ENCODE measurements at places on chromosomes 4 and X. TPM values are rescaled to one million over a fixed set of nuclear protein-coding genes. Genes with fewer than 3 reads are reported as not detected.

DNA sequence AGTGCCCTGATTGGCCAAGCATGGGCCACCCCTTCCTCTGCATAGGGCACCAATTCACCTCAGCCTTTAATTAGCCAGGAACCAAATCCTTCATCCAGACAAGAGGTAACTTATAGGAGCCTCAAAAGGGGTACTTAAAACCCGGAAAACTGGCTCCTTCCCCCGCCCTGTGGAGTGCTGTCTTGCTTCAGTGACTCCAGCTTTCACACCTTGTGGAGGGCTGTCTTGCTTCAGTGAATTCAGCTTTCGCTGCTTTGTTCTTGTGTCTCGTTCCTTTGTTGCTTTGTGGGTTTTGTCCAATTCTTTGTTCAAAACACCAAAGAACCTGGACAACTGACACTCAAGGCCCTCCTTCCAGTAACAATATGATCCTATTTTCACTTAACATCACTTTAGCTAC, 82.2 kb upstream of the FRG1 start:
- DNase-seq: no peak

- no peak for DNase-seq
Measured at GRCh38 chrX:153318811-153319210, 2.8 kb downstream of the PNMA6F start.

DNA sequence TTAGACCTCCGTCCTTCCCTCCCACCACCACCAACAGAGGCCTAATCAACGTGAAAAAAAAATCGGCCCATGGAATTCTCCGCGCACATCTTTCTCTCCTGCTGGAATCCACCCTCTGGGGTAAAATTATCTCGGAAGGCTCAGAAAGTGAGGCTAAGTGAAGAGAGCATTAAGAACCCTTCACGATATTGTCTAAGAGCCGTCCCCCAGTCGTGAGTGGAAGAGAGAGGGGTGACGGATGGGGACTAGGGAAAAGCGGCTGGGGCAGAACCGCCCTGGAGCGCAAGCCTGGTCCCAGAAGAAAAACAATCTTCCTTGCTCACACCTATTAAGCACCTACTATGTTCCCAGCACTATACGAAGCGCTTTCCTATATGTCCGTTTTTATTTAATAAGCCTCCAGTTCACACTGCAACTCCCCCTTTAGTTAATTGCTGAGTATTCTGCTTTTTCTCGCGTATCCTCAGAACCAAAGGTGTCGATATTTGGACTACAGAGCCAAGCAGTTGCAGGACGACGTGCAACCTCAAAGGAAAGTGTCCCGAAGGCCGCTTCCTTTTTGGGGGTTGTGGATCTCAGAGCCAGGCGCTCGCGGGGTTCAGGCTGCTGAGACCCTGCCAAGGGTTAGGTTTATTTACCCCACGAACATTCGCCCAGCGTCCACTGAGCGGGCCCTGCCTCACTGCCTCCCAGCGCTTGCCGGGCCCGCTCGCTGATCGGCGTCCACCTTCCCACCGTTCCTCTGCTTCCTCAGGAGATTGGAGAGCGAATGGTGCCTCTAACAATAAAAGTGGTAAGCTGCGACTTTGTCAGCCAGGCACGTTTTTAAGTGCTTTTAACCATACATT, 889 bp downstream of the MGARP start:
- peak; percentile 38 for DNase-seq

DNA sequence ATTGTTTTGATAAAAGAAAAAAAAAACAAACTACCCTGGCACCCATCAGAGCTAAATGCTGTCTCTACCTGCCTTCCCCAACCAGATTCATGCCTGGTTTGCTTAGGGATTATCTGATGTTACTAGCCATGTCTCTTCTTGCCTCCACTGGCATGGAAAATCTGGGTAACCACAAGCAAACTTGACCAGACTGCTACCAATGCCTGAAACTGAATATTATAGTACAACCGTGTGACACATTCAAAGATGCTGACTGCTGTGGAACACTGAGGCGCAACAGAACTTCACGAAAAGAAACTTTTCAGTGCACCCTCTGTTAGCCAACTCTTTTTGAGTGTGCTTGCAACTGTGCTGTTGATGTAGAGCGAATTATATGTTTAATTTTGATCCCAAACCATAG, 228.1 kb downstream of the CBR4 start:
- no peak for DNase-seq

GRCh38 chr4:13558881-13559280, 14.6 kb upstream of the NKX3-2 start:
- no peak for DNase-seq

Gene SPANXB1
- not detected for total RNA-seq

Gene IL1RAPL1
- total RNA-seq: 0.33 TPM

Gene FGF5
- total RNA-seq: not detected

GRCh38 chr4:103400405-103400804, 202.3 kb upstream of the CENPE start:
- no peak for DNase-seq

GRCh38 chr4:138087066-138087719, 155.0 kb downstream of the SLC7A11 start:
- no peak for DNase-seq

DNA sequence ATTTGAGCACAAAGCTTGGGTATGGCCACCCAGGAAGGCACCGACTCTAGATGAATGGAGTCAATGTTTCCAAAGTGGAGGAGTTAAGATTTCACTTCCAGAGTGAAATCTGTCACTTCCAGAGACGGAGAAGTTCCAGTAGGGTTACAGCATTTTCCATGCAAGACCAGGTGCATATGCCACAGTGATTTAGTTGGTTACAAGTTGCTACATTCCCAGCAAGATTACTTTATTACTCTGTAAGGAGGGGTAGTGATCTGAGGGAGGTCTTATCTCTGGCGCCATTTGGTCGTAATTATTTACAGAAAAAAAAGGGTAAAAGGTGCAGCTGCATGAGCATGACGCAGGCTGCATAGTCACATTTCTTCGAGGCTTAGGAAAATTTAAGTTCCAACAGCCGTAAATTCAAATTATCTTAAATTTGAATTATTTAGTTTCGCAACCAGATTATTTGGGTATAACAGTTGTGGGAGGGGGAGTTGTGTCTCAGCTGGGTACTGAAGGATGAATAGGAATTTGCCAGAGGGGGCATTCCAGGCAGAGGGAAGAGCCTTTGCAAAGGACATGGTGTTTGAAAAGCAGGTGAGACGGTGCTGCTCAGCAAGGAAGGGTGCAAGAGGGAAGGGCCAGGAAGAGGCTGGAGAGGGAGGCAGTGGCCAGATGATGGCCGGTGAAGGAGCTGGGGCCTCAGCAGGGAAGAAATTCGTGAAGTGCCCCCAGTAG, 17.4 kb upstream of the AFAP1 start:
- no peak for DNase-seq

Gene FRMPD4
- 0.18 TPM for total RNA-seq

- DNase-seq: no peak
Measured at GRCh38 chr4:76704133-76704881, 193.6 kb downstream of the SOWAHB start.

GRCh38 chr4:1012034-1012739, 761 bp downstream of the FGFRL1 start:
- no peak for DNase-seq

Gene UCP1
- not detected for total RNA-seq

- DNase-seq: no peak
Measured at GRCh38 chr4:150943818-150944217, 71.3 kb downstream of the LRBA start.

DNA sequence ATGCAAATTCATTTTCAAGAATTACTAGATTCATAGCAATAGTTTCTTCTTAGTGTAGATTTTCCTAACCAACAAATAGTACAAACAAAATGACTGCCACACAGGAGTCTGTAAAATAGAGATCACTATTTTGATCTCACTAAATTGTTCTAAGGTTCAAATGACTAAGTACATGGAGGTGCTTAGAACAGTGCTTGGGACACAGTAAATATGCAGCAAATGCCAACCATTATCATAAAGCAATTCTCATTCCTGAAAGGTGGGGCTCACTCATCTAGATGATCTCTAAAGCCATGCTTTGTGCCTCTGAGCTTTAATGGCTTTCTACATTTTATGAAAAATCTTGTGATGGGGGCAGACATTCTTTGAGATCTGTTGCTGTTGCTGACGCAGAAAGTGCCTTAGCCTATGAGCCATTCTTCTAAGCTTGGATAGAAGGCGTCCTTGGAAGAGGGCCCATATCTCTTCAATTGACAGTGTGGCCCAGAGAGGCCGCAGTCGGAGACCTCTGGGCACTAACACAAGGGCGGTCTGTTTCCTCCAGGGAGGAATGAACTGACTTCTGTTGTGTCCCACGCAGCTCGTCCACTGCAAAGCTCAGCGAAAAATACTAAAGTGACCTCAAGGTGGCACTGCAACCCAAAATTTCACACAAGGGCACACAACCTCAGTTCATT, 23.5 kb downstream of the TLR10 start:
- DNase-seq: peak; percentile 67

- no peak for DNase-seq
Measured at GRCh38 chrX:27354021-27354420, 109.1 kb downstream of the PPP4R3C start.

Gene SULT1B1
- total RNA-seq: not detected

- peak; percentile 30 for DNase-seq
Measured at GRCh38 chrX:101685923-101686322, 26.3 kb upstream of the ARMCX2 start.

Data from H9 (cell line).